Endodermal cell (in vitro differentiated cells): ENCODE measurements at places on chromosomes 11 and 22. TPM values are rescaled to one million over a fixed set of nuclear protein-coding genes. Genes with fewer than 3 reads are reported as not detected.

DNA sequence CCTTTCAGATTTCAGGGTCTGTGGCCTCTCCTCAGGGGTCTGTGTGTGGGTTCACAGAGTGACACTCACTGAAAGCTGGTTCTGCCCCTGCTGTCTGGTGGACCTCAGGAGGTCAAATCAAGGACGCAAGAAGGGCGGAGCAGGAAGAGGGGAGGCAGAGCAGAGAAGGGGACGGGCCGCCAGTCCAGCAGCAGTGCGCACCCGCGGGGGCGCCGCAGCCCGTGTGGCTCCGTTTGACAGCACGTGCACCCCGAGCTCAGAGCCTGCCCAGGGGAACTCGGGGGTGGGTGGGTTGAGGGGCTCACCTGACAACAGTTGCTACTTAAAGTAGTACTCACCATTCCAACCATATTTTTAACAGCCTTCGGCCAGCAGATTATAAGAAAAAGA, 71.4 kb upstream of the PITPNB start:
- no peaks in the 10 kb centered on the region for H3K36me3 ChIP-seq
- no peaks in the 10 kb centered on the region for H3K4me1 ChIP-seq
- DNase-seq: no peak
- no peak overlapping the region for H3K4me3 ChIP-seq
- H3K27ac ChIP-seq: no peak overlapping the region

DNA sequence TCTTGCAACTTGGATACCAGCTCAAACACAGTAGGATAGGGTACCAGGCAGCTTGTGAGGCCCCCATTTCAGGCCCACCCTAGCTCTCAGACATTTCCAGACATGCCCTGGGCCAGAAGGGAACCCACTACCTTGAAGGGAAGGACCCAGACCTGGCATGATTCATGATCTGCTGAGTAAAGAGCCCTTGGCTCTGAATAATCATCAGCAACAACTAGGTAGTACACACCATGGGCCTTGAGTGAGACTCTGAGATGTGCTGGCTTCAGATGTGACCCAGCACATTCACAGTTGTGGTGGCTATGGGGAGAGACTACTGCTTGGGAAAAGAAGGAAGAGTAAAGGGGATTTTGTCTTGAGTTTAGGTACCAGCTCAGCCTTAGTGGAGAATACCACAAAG, 23.6 kb downstream of the JRKL start:
- no peak overlapping the region for H3K27ac ChIP-seq
- DNase-seq: no peak
- H3K36me3 ChIP-seq: no peaks in the 10 kb centered on the region
- no peaks in the 10 kb centered on the region for H3K27me3 ChIP-seq

DNA sequence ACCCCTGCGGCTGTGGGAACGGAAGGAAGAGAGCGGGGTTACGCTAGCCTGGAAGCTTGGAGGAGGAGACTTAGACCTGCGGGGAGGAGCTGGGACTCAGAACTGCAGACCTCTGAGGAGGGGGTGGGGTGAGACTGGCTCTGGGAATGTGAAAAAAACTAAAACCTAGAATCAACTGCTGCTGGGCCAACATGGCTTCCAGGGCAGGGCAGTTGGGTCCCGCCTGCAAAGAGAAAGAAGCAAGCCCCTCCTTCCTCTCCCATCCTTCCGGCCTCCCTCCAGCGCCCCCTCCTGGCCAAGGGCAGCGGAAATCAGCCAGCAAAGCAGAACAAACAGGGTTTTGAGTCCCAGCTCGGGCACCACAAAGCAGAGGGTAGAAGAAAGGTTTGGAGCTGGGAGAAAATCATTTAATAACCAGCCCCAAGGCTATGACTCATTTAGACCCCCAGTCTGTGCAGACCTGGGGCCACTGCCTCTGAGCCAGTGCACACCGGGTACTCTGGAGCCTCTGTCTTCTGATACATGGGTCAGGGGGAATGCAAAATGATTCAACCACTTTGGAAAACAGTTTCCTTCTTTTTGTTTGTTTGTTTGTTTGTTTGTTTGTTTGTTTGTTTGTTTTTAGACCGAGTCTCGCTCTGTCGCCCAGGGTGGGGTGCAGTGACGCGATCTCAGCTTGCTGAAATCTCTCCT, 7.3 kb upstream of the NCF4 start:
- no peak overlapping the region for H3K27ac ChIP-seq
- DNase-seq: peak; percentile 97
- H3K4me3 ChIP-seq: no peak overlapping the region
- no peaks in the 10 kb centered on the region for H3K36me3 ChIP-seq

DNA sequence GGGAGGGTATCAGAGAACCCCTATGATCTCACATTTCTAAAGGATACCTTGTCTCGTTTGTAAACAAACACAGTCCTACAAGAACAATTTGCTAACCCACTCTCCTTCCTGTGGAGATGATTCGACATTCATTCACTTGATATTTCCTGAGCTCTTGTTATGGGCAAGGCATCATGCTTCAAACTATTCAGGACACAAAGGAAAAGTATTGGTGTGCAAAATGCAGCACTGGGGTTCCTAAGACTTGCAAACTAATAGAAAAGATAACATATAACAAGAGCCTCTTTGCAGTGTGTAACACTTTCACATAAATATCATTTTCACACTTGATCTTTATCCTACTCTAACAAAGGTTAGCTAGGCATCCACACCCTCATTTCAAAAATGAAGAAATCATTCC, 211.5 kb upstream of the BLID start:
- H3K4me1 ChIP-seq: no peaks in the 10 kb centered on the region
- H3K36me3 ChIP-seq: no peaks in the 10 kb centered on the region
- no peaks in the 10 kb centered on the region for H3K27me3 ChIP-seq
- no peak for DNase-seq

DNA sequence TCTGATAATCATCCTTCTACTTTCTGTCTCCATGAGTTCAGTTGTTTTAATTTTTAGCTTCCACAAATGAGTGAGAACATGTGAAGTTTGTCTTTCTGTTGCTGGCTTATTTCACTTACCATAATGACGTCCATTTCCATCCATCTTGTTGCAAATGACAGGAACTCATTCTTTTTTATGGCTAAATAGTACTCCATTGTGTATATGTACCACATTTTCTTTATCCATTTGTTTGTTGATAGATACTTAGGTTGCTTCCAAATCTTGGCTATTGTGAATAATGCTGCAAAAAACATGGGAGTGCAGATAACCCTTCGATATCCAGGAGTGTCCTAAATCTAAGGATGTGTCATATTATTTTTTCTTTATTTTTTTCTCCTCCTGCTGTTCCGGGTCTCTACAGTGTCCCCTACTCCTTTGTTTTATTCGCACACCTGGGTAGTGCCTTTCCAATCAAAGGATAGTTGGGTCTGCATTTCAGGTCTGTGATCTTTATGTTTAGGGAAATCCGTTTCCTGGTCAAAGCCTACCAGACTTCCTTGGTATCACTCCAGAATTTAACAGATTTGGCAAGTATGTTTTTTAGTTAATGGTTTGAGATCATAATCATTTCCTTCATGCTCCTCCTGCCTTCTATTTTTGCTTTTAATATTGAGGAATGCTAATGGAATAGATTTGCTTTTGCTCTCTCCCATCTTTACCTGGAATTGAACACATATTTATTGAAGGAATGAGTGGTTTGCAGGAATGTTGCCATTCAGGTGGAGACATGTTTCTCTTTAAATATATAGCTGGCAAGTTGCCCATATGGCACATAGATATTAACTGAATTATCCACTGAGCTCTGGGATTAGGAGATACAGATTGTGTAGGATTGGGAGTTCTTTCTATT, 53.7 kb downstream of the ARHGEF12 start:
- H3K27ac ChIP-seq: no peak overlapping the region
- no peaks in the 10 kb centered on the region for H3K27me3 ChIP-seq
- no peak overlapping the region for H3K4me3 ChIP-seq
- no peaks in the 10 kb centered on the region for H3K36me3 ChIP-seq
- no peak for DNase-seq

GRCh38 chr22:22452211-22452610, 56.3 kb downstream of the ZNF280B start:
- no peak overlapping the region for H3K27ac ChIP-seq
- H3K27me3 ChIP-seq: peaks cover 83% of the 10 kb centered on the region
- DNase-seq: no peak
- H3K36me3 ChIP-seq: no peaks in the 10 kb centered on the region
- H3K4me1 ChIP-seq: no peaks in the 10 kb centered on the region
- no peak overlapping the region for H3K4me3 ChIP-seq

GRCh38 chr11:70732881-70733196, 334.5 kb downstream of the CTTN start:
- no peaks in the 10 kb centered on the region for H3K4me1 ChIP-seq
- no peak for DNase-seq
- no peaks in the 10 kb centered on the region for H3K36me3 ChIP-seq
- no peaks in the 10 kb centered on the region for H3K27me3 ChIP-seq
- H3K4me3 ChIP-seq: no peak overlapping the region
- H3K27ac ChIP-seq: peak overlapping the region; percentile 44

DNA sequence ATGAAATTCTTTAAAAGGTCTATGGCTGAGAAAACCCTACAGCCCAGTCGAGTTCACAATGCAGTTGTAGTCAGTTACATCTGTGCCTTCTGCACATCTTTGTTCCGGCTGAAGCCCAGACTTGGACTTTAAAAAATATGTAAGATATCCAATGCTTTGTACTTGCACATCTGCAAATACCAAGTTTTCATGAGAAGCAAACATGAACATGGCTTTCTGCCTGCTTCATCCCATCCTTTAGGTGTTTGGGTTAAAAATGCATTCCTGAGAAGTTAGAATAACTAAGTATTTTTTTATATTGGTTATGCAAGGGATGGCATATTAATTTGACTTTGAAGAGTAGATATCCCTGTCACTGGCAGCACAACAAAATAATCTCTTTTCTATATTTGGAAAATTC, 528.4 kb downstream of the METTL15 start:
- H3K27ac ChIP-seq: no peak overlapping the region
- H3K36me3 ChIP-seq: no peaks in the 10 kb centered on the region
- H3K4me3 ChIP-seq: no peak overlapping the region
- H3K27me3 ChIP-seq: peaks cover 3% of the 10 kb centered on the region

GRCh38 chr11:91231226-91231625, 993.4 kb upstream of the FAT3 start:
- no peaks in the 10 kb centered on the region for H3K27me3 ChIP-seq
- H3K27ac ChIP-seq: no peak overlapping the region
- no peaks in the 10 kb centered on the region for H3K4me1 ChIP-seq
- H3K4me3 ChIP-seq: no peak overlapping the region
- no peak for DNase-seq

GRCh38 chr11:16942911-16943310, 71.3 kb downstream of the PLEKHA7 start:
- no peak overlapping the region for H3K4me3 ChIP-seq
- no peak overlapping the region for H3K27ac ChIP-seq
- no peaks in the 10 kb centered on the region for H3K36me3 ChIP-seq
- H3K27me3 ChIP-seq: no peaks in the 10 kb centered on the region

- H3K27me3 ChIP-seq: no peaks in the 10 kb centered on the region
- no peak for DNase-seq
- H3K4me1 ChIP-seq: no peaks in the 10 kb centered on the region
- no peaks in the 10 kb centered on the region for H3K36me3 ChIP-seq
- no peak overlapping the region for H3K4me3 ChIP-seq
Observed at GRCh38 chr11:125468025-125468424, 28.0 kb downstream of the FEZ1 start.

DNA sequence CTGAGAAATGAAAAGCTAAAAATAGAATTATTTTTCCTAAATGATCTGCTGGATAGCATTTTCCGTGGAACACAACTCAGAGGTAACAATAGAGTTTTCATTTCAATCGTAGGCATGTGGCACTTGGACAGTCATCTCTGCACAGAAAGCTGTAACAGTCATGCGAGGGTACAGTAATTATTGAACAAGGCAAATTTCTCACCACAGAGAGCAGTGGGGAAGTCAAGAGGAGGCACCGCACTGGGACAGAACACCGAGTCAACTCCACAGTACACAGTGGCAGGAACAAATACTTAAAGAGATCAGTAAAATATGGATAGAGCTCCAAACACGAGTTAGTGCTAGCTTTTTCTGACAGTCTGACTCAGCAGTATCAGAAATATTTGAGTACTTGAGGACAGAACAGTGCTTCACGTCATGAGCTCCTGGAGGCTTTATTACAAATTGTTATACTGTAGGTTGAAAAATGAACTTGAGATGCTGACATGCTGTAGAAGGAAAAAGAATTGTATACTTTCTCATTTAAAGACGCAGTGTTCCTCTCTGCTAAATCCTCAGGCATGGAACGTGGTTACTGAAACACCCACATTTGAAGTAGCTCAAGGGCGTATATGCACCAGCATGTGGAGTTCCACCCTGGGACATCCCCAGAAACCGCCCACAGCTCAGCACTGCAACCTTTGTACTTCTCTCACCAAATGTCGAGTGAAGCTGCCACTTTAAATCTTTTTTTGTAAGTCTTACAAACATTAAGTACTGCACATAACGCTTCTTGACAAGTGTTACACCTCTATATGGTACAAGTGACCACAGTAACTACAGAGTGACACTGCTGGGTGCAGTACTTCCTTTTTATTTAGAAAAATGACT, 27.4 kb upstream of the YPEL1 start:
- H3K27ac ChIP-seq: no peak overlapping the region
- no peak for DNase-seq

DNA sequence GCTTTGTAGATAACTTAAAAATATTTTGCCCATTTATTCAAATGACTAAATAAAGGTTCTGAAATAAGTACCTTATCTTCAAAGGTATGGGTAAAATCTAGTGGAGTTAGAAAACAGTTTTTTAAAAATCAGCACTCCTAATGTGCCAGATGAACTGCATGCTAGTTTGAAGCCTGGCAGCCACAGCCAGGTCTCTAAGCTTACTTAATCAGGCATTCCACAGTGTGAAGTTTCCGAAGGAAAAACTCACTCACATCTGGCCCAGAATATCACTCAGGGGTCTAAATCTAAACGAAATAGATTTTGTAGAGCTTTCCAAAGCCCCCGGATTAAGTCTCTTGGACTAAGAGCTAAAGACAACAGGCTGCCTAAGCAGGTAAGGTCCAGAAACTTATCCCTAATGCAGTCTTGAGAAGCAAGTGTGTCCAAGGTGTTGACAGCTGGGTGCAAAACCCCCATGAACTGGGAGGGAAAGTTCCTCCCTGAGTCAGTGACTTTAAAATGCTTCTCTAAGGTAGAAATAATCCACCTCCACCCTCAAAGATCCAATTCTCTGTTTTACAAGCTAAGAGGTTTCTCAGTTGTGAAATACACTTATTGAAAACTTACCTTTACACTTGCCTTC, 157.6 kb downstream of the FCHSD2 start:
- no peaks in the 10 kb centered on the region for H3K27me3 ChIP-seq
- no peaks in the 10 kb centered on the region for H3K36me3 ChIP-seq
- no peak overlapping the region for H3K4me3 ChIP-seq
- DNase-seq: no peak
- peaks cover 10% of the 10 kb centered on the region for H3K4me1 ChIP-seq
- no peak overlapping the region for H3K27ac ChIP-seq

GRCh38 chr11:42036201-42036600, 576.7 kb upstream of the LRRC4C start:
- no peak overlapping the region for H3K4me3 ChIP-seq
- H3K27me3 ChIP-seq: no peaks in the 10 kb centered on the region
- no peaks in the 10 kb centered on the region for H3K36me3 ChIP-seq
- H3K4me1 ChIP-seq: no peaks in the 10 kb centered on the region
- no peak overlapping the region for H3K27ac ChIP-seq

OR51B4 gene
- total RNA-seq: not detected in 2 replicates

KCNJ4 gene
- total RNA-seq: 0.36 and 0.37 TPM in 2 replicates

MMP12 gene
- total RNA-seq: not detected in 3 replicates

MS4A6E gene
- not detected in 2 replicates for total RNA-seq

PAX6 gene
- total RNA-seq: 6.8 to 24.0 TPM (median 8.2 TPM) in 3 replicates

DNAJB13 gene
- total RNA-seq: 0.96 to 1.4 TPM (median 1.2 TPM) in 3 replicates

ME3 gene
- 1.2 and 1.4 TPM in 2 replicates for total RNA-seq

RAB6A gene
- total RNA-seq: 79.5 to 147 TPM (median 88.0 TPM) in 3 replicates

DAGLA gene
- 5.0 and 5.6 TPM in 2 replicates for total RNA-seq
